ENCODE measurements at places on chromosomes 3 and 15.

DNA sequence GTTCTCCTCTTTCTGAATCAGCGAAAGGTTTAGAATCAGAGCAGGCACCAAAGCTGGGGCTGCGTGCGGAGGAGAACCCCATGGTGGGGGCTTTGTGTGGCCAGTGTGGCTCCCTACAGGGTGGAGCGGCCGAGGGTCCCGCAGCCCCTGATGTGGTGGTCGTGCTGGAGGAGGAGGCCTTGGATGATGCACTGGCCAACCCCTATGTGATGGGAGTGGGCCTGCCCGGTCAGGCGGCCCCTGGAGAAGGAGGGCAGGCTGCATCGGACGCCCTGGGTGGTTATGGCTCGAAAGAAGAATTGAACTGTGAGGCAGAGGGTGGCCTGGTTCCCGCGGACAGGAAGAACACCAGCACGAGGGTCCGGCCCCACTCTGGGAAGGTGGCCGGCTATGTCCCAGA lies 1.4 kb downstream of the FGD5 start:
- no peak for DNase-seq

- no peak for DNase-seq
Measured at GRCh38 chr3:183857863-183858262, 26.8 kb downstream of the PARL start.

GRCh38 chr15:80924278-80924677 lies 65.3 kb downstream of the MESD start:
- no peak for DNase-seq

GRCh38 chr3:159792070-159792469 lies 196.6 kb upstream of the IL12A start:
- no peak for DNase-seq

GRCh38 chr3:49217688-49218470 lies 46.5 kb downstream of the KLHDC8B start:
- DNase-seq = no peak

GRCh38 chr15:48710952-48711495 lies 65.5 kb upstream of the FBN1 start:
- no peak for DNase-seq

DNA sequence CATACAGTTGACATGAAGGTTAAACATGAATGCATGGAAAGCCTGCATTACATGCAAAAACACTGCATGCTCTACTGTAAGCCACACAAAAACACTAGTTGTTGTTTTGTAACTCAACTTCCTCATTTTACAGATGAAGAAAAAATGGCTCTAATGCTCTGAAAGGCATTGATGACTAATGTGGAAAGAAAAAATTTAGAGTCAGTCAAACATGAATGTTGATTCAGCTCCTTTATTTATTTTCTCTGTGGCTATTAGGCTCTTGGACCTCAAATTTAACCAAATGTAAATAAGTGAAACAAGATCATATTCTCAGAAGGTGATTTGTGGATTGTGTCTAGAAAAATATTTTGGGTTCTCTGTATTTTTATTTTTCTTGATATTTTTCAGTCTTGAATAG lies 336.7 kb upstream of the ZNF717 start:
- DNase-seq = no peak

DNA sequence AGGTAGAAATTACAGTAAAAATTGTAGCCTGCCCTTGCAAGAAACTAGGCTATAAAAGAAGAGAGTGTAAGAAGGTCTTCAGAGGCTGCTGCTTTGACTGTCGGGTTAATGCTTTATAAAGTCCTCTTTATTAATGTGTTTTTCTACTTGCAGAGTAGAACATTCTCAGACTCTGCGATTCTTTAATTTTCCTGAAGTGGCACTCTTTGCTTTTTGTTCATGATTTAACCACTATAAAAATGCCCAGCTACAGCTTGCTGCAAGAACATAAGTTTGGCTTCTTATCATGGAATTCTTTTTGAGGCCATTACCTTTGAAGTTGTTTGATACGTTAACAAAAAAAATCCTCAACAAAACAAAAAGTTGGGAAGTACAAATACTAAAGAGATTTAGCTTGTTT lies 33.8 kb downstream of the MFSD1 start:
- no peak for DNase-seq

DNA sequence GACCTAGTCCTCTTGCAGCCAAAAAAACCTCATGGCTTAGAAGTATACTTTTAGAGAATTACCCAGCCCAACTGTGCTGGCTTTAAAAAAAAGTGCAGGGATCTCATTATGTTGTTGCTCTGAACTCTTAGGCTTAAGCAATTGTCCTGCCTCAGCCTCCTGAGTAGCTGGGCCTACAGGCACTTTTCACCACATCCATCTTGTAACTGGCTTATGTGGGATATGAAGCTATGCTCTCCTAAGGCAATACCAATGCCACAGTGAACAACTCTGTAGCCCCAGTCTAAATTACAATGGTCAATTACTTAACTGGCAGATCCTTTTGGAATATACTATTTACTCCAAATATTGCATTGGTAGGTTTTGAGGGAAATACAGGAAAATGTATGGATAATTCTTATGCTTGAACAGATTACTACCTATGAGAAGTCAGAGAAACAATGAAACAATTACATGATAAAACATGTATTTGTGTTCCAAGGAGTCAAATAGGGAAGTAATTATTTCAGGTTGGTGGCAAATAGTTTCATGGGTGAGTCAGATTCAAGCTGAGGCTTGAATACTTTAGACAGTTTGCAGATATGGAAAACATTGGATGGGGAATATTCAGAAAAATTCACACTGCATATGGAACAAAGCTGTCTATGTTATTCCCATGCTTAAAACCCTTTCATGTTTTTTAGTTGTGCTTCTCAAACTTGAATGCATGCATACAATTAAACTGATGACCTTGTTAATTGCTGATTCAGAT lies 34.6 kb upstream of the GPR149 start:
- DNase-seq = no peak

DNA sequence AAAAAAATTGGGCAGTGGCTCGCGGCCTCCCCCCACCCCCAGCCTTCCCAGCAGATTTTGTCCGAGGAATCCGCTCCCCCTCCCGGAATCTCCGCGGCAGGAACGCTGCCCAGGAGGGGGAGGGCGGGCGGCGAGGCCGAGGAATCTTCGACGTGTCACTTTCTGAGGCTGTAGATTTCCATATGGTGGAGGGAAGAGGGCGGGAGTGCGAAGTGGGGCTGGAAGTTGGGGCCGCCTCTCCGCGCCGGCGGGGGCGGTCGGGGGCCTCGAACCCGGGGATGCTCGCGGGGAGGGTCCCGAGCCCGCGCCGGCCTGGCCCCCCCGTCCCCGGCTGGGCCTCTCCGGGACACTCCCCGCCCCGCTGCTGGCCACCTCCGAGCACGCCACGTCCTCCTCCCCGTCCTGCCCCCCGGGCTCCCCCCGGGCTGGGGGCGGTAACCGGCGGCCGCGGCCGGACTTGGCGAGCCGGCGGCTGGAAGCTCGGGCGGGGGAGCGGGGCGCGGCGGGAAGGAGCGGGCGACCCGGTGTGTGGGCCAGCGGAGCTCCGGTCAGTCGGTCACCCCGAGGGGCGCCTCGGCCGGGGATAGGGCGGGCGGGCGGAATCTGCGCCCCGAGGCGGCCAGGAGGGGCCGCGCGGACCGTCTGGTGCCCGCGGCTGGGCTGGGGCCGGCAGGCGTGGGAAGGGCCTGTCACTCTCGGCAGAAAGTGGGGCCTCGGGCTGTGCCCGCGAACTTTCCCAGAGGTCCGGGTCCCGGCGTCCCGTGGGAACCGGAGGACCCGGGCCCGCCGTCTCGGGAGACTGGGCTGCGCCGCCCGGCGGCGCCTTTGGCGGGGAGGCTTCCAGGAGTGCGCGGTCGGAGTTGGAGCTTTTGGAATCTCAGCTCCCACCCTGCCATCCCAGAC lies 951 bp downstream of the FNDC3B start:
- peak; percentile 28 for DNase-seq

- DNase-seq = no peak
Measured at GRCh38 chr15:43796566-43796965, 3.5 kb downstream of the SERINC4 start.

DNA sequence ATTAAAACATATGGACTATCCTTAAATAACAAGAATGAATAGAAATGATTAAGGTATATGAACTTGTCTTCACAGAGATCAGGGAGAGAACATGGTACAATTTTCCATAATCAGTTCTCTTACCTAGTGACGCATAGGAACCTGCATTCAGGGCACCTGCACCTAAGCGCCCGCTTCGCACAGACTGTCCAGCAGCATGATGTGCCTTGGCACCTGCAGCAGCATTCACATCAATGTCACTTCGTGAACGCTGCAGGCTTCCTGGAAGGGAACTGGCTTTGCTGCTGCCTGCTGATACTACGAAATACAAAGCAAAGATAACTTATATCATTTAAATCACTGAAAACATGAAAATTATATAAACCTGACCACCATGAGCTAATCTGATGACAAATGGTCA lies 115.2 kb downstream of the CLASP2 start:
- no peak for DNase-seq

DNA sequence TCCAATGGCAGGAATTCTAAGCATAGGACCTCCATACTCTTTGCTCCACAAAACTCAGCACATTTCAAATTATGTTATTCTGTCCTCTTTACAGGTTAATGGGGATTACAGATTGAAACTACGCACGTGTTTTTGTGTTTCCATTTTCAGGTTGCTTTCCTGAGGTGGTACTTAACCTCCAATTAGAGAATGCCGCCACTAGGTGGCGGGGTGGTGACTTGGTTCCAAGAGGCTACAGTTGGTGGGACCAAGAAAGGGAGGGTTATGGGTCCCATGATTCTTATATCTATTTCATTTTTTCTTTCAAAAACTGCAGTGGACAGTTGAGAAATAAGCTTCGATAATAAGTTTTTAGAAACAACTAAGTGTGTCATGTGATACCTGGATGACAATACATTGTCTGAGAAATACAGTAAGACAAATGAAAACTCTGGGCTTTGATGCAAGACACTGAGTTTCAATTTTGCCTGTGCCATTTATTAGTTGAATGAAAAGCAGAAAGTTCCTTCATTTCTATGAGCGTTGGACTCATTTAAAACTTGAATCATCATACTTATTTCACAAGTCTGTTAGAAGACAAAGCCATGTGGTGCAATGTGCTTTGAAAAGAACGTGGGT lies 539.0 kb downstream of the FGF12 start:
- DNase-seq = peak; percentile 59

DNA sequence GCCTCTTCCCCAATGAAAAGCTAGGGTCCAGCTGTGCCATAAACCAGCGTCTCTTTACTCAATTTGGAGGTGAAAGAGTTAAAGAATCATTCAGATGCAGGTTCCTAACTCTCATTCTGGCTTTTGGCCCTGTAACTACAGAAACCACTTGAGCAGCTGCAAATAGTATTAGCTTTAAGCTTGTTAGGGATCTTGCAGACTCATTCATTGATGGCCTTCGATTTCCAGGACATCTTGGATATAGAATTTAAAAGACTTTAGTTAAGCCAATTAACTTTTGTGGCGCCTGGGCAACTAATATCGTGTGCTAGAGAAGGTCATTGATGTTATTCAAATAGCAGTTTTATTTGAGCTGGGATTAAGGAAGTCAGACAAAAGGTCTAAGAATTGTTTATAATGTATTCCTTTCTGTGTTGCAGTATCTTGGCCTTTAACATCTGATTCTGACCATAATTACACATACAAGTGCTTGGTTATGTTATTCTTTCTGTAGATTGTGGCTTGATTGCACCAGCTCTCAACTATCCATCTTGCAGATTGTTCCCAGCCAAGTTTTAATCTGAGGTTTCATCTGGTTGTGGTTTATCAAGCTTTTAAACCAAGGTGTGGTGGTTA lies 185.3 kb downstream of the CACNA2D3 start:
- DNase-seq = no peak

Measured in activated naive CD4-positive, alpha-beta T cell treated with anti-CD3 and anti-CD28 coated beads for 36 hours (primary cell).